ENCODE measurements at places on chromosomes 2 and 18.

GRCh38 chr2:55120634-55121359 lies 70.5 kb upstream of the RTN4 start:
- peak; percentile 63 for ATAC-seq

DNA sequence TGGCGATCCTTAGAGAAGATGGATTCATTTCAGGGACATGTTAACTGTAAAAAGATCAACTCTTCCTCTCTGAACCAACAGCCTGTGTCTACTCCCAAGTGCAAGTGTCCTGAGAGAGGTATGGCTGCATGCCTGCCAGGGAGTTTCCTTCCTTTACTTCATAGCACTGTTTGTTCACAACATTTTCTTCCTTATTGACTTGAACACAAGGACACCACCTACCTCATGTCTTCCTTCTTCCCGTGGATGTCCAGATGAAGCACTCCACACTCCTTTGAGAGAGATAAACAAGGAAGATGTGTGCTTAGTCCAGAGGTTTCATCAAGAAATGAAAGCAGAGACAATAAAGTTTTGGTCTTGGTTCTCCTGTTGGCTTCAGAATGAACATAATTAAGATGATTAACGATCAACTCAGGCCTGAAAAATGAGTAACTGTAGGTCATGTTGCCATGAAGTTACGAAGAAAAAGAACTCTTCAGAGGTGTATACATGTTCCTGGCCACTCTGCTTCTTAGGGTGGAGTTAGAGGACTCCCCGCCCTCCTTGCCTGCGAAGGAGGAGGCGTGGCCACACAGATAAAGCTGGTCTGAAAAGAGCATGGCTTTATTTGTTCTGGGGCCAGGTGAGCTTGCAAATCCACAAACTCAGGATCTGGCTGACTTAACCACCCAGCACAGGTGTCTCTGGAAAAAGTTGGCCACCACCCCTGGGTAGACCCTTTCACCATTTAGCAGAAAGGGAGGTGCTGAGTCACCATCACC lies 155.0 kb upstream of the KCTD1 start:
- ATAC-seq: no peak

- no peak for ATAC-seq
Measured at GRCh38 chr2:199847181-199847864, 3.7 kb downstream of the FTCDNL1 start.

- peak; percentile 76 for ATAC-seq
Measured at GRCh38 chr2:23460228-23460627, 75.2 kb downstream of the KLHL29 start.

DNA sequence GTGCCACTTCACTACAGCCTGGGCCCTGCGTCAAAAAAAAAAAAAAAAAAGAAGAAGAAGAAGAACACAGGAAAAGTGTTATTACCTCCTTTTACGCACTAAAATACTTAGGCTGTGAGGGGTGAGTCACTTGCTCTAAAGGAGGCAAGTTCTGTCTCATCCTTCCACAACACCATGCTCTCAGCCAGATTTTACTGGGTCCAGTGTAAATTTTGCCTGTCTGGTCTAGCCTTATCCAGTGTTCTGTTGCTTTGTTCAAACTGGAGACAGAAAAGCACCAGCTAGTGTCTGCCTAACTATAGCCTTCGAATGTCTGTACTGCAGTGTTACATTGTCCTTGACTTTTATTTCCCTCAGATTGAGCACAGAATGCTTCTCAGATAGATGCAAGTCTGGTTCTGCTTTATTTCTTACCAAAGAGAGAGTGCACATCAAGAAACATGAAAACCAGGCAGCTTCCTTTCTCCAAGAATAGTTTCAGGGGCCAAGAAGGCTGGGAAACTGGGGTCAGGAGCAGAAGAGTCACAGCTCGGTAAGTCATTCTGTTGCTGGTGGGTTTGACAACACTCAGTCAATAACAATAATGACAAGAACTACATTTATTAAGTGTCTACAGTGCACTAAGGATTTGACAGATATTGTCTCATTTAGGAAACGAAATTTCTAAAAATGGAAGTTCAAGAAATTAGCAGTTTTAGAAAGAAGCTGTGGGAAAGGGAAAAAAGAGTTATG lies 3.1 kb upstream of the MSGN1 start:
- no peak for ATAC-seq

DNA sequence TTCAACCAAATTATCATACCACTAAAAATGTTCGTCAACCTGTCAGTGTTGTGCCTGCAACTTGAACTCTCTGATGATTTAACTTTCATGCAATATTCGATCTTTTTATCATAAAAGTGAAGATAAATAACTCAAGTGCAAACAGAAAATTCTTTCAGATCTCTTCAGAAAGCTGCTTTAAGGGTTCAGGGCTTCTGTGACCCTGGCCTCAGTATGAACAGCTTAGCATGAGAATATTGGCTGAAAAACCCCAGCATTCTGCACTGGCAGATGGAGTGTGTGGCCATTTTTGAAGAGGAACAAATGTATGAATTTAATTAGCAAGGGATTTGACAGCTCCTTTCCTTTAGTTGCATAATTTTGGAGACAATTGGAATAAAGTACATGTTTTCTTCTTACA lies 851.4 kb upstream of the SOX11 start:
- ATAC-seq: no peak

GRCh38 chr2:75820693-75821092 lies 110.0 kb upstream of the GCFC2 start:
- ATAC-seq: no peak

DNA sequence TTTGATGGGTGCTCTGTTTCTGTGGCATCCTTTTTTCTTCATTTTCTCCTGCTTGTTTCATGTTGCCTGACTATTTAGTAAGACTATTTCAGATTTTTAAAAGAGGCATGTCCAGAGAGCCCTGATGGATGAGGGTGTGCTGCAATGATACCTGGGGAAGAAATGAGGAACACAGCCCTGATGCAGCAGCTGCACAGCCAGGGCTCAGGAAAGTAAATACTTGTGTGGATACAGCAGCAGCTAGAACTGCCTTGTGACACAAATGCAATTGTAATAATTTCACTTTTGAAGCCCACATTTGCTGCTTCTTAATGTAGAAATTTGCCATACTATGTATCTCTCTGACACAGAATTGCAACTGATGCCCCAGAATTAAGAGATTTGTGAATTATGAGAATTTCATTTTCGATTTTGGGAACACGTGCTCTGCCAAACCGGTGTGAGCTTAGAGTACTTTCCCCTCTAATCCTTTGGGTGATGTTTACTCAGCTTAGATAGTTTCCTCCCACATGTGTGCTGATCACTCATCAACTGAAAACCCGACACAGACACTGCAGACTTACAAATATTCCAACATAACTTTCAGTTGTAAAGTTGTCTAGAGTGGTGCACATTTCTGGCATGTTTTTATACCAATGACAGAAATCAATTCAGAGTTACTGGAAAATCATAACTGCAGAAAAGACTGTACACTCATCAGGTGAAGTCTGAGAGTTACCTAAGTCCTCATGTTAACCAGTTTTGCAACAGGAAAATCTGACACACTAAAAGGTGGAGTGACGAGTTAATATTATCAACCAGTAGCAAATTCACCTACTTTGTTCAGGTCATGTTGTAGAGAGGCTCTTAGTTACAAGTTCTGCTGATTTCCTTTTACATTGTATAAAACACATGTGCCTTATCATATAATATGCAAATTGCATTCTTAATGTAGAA lies 383.4 kb downstream of the CBLN2 start:
- no peak for ATAC-seq

- ATAC-seq: no peak
Measured at GRCh38 chr2:177671662-177672061, 279.1 kb downstream of the AGPS start.

DNA sequence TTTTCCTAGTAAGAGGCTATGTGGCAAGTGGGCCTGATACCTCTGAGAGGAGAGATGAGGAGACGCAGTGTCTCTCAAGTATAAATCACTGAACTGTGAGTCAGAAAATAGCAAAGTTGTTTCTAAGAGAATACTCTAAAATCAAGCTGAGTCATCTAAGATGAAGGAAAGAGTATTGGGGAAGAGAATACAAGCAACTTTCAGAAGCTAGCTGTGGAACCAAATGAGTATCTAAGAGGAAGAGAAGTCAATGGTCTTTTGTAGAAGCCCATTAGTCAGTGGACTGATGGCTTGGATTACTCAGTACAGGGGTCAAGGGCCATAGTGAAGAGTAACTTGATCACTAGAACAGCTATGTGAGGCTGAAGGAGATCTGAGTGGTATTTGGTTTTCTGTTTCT lies 2.7 kb upstream of the DCC start:
- no peak for ATAC-seq

DNA sequence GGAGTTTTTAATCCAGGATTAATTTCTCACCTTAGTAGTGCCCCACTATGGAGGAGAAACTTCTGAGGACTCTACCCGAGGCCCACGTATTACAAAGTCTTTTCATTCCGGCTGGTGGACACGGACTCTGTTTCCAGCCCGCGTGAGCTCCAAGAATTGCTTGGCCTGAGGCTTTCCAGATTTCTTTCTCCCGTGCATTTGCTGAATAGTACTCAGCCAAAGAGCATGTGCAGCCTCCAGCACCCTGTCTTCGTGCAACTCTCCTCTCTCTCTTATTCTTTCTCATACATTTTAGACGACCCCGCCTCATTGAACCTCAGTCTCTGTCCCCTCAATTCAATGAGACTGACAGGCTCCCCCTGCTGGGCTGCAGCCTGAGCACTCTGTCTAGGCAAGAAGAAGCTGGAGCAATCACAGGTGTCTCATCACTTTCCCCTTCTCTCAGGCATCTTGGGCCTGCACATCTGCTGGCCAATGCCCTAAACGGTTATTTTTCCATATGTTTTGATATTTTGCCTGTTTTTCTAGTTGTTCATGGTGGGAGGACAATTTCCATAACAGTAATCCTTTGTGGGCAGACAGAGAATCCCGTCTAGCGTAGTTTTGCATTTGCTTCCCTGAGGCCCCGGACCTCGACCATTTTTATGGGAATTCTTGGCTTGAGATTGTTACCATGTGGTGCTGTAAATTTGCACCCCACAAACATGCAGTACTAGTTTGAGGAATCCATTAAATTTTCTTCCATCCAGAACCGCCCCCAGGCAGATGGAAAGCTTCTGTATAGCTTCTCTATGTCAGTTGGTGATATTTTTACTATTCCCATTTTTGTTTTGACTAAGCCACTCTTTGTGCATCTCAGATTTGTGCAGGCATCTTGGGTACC lies 50.1 kb upstream of the LPIN2 start:
- ATAC-seq: peak; percentile 94

- no peak for ATAC-seq
Measured at GRCh38 chr18:50665519-50665918, 105.6 kb downstream of the MAPK4 start.

DNA sequence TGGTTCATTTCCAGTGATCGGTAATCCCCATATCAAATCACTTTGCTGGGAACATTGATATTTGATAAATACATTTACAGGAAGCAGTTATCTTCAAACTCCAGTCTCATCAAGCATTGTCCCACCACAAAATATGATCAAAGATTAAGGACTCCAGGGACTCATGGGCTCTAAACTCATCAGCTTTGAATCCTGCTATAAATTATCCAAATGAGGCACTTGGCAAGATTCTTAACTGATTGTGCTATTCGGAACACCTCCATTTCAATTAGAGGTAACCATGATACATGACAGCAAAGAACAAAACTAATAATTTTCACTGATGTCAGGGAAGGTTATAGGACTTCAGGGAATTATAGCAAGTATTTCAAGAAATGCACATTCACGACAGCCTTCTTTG lies 1088.1 kb upstream of the PIK3C3 start:
- ATAC-seq: no peak

GRCh38 chr2:74474899-74475298 lies 2.4 kb upstream of the MRPL53 start:
- ATAC-seq: no peak

DNA sequence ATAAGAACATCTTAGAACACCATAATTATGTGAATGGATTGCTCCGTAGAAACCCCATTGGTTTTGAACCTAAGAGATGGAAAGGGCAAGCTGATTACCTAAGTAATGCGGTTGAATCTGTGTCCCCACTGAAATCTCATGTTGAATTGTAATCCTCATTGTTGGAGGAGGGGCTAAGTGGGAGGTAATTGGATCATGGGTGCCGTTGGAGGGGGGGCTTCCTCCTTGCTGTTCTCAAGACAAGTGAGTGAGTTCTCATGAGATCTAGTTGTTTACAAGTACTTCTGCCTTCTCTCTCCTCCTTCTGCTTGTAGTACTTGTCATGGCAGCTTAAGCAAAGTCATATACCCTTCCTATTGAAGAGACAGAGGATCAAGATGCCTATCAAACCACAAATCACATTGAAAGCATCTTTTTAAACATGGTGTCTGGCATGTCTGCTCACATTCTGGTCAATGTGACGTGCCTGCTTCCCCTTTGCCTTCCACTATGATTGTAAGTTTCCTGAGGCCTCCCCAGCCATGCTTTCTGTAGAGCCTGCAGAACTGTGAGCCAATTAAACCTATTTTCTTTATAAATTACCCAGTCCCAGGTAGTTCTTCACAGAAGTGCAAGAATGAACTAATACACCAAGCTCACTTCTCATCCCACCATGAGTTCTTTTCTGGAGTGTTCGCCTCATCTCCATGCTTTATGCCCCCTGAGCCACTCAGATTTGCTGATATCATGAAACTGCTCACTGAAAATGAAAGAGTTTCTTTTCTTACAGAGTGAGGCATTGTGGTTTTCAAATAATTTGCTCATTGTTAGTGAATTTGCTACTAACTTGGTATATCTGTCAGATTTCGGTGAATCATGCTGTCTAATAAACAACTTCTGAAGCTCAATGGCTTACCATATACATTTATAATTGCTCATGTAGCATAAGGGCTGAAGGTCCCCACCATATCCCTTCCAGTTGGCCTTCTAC lies 23.6 kb downstream of the KCNE4 start:
- ATAC-seq: no peak

- no peak for ATAC-seq
Measured at GRCh38 chr2:239570216-239570925, 169.6 kb upstream of the HDAC4 start.

DNA sequence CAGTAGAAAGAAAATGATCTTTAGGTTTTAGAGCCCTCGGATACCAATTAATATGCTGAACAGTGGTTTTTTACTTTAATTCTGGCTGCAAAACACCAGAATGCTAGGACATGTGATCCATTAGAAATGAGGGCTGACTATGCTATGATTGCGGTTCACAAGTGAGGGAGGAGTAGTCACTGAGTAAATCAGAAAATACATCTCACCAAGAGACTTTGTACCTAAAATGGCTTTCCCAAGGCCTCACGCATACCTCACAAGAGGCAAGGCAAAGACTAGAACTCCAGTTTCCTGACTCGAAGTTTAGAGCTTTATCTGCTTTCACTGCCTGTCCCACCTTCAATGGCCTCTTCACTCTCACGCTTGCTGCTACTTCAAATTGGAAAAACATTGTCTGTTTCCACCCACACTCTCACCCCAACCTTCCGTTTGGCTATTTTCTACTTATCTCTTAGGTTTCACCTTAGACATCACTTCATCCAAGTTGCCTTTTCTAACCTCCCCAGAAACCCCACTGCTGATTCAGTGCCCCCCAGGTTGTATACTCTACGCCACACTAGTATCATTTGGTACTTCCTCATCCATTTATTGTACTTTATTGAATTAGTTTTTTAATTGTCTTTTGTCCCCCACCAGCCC lies 5.1 kb upstream of the MBD2 start:
- no peak for ATAC-seq

GRCh38 chr2:215970425-215970824 lies 42.9 kb downstream of the MREG start:
- ATAC-seq: no peak
